ENCODE measurements at places on chromosomes 6 and 20.

- DNase-seq = no peak
Measured at GRCh38 chr6:30939473-30939872, 1.3 kb upstream of the MUCL3 start.

- no peak for DNase-seq
Measured at GRCh38 chr6:3330199-3330598, 71.5 kb downstream of the PSMG4 start.

DNA sequence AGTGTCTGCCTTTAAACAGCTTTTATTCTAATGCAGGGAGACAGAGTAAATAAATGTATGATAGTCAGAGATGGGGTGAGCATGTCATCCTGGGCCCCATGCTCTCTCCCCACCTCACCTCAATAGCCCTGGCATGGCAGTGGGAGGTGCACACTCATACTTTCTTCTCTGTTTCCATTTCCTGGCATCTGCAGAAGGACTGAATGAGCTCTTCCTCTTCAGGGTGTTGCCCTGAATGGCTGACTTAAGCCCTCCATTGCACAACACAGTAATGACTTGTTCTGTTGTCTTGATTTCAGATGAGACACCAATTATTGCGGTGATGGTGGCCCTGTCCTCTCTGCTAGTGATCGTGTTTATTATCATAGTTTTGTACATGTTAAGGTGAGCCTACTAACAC is 57.0 kb upstream of the GNRH2 start:
- DNase-seq = peak; percentile 57

- DNase-seq = no peak
Measured at GRCh38 chr20:57883761-57884160, 173.9 kb upstream of the PMEPA1 start.

DNA sequence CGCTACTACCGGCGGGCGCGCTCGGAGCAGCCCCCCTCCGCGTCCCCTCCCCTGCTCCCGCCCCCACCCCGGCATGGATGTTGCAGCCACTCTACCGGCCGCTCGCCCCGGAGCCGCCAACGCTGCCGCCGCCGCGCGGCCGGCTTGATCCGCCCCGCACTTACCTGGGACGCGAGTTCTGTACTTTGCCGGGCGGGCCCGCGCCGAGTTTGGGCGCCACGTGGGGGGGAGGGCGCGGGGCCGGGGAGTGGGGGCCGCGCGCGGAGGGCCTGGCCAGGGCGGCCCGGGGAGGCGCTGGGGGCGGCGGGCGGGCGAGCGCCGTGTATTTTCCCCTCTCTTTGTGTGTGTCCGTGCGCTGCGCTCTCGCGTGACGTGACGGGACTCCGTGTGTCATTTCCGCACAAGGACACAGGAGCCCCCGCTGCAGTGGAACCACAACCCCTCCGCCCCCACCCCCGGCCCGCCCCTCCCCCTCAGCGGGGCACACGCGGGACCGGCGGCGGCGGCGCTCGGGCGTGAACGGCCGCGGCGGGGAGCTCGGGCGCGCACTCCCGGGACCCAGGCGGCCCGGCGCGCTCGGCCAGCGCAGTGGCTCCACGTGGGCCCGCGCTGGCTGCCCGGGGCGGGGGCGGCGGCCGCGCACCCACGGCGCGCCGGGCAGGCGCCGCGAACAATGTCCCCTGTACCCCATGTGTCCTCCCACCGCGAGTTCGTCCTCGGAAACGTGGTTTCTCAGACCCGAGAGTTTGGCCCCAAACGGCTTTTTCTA is at the start of gene BEND3:
Gene BEND3 (minus strand): TSS at position 590 of the 769 bp plus-strand sequence. CDS start 16,230 bp downstream, outside the sequence.
- DNase-seq = peak; percentile 41

DNA sequence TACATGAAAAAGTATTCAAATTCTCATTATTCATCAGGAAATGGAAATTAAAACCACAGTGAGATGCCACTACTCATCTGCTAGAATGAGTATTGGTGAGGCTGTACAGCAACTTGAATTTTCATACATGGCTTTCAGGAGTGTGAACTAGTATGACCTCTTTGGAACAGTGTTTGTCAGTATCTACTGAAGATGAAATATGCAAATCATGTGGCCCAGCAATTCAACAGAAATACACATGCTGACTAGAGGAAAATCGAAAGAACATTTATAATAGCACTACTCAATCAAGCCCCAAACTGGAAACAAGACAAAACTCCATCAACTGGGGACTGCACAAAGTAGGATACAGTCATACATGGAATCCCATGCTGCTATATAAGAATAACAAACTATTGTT is 102.2 kb downstream of the DCDC2 start:
- no peak for DNase-seq

GRCh38 chr20:33443006-33443511 is 504 bp downstream of the SNTA1 start:
- peak; percentile 7 for DNase-seq

DNA sequence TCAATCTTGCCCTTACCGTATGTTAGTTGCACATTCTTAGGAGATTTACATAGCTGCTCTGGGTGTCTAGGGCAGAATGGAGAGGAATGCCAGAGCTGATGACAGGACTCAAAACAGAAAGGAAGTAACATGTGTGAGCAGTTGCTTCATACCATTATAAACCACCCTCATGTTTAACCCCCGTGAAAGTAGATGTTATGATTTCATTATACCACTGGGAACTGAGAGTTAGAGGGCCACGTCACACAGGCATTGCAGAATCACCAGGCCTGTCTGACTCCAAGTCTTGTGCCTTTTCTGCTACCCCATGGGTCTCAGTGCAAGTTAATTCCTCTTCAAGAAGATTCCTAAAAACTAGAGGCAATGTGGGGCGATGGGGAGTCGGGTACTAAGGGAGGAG is 23.5 kb upstream of the SIM1 start:
- DNase-seq = no peak
